SIG-M5 (cell line): ENCODE measurements at places on chromosomes 11 and 22.

GRCh38 chr11:1969035-1969434 lies 21.9 kb downstream of the MRPL23 start:
- DNase-seq = no peak

GRCh38 chr22:37330200-37331033 lies 48.1 kb downstream of the CYTH4 start:
- DNase-seq = peak; percentile 42

DNA sequence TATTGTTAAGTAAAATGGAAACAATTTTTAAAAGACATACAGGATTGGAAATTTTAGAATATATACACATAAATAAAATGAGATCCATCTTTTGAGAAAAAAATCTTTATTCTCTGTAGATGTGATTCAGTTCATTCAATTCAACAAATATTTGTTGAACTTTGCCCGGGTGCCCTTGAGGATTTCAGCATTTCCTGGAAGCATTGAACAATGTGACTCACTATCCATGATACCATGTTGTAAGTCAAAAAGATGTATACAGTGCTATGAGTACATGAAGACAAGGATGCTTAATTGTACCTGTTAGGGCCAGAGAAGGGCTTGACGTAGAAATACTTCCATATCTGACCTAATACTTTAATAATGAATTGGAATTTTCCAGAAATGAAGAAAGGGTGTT lies 353.7 kb downstream of the METTL15 start:
- DNase-seq = no peak

- no peak for DNase-seq
These were observed 225.2 kb downstream of the FAT3 start for GRCh38 chr11:92449780-92450179.

- no peak for DNase-seq
These were observed 19.4 kb downstream of the MED15 start for GRCh38 chr22:20526628-20527355.

GRCh38 chr11:72226701-72227100 lies 2.1 kb downstream of the INPPL1 start:
- no peak for DNase-seq

GRCh38 chr11:79447038-79447786 lies 6.4 kb upstream of the TENM4 start:
- no peak for DNase-seq

GRCh38 chr22:40009292-40009774 lies 14.6 kb downstream of the FAM83F start:
- DNase-seq = no peak

GRCh38 chr11:123260511-123261211 lies 65.6 kb upstream of the CLMP start:
- no peak for DNase-seq

DNA sequence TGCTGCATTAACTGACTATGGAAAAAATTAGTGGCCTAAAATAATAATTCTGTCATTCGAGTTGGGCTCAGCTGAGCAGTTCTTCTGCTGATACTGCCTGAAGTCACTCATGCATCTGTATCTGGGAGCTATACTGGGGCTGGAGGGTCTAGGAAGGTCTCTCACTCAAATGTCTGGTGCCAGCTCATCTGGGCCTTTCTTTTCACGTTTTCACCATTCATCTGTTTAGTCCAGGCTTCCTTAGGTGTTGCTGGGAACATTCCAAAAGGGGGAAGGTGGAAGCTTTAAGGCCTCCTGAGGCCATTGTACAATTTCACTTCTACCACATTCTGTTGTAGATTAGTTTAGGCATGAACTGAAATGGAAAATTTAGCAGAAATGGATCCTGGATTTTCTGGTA lies 28.0 kb downstream of the YAP1 start:
- no peak for DNase-seq

- DNase-seq = no peak
These were observed 48.2 kb downstream of the ST3GAL4 start for GRCh38 chr11:126403658-126404057.

DNA sequence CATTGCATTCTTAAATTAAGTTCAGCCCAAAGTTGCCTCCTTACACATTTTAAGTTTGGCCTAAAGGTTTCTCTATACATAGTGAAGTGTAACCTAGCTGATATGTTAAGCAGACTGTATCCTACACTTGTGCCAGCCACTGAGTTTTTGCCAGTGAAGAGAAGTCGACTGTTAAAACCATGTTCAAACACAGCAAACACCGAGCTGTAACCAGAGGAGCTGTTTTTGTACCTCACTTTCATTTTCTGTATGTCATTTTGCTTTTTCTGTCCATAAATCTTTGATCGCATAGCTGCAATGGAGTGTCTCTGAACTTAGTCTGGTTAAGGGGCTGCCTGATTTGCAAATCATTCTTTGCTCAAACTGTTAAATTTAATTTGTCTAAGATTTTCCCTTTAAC lies 403.7 kb downstream of the LUZP2 start:
- no peak for DNase-seq

GRCh38 chr11:103794262-103794661 lies 242.2 kb upstream of the DDI1 start:
- DNase-seq = no peak

DNA sequence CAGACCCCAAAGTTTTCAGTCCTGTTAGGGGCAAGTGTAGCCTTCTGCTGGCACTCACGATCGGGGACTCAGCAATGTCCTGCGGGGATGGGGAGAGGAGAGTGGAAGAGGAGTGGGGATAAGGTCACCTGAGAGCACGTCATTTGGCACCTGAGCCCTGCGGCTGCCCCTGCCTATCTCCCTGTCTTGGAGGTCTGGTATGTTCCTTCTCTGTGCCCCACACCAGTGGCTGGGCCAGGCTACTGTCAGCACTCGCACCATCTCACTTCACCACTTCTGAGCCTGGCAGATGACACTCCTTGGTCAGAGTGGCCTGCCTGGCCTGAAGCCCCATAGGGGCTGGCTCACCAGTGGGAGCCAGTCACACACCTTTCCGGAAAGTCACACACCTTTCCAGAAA lies 20.1 kb upstream of the CHADL start:
- no peak for DNase-seq

DNA sequence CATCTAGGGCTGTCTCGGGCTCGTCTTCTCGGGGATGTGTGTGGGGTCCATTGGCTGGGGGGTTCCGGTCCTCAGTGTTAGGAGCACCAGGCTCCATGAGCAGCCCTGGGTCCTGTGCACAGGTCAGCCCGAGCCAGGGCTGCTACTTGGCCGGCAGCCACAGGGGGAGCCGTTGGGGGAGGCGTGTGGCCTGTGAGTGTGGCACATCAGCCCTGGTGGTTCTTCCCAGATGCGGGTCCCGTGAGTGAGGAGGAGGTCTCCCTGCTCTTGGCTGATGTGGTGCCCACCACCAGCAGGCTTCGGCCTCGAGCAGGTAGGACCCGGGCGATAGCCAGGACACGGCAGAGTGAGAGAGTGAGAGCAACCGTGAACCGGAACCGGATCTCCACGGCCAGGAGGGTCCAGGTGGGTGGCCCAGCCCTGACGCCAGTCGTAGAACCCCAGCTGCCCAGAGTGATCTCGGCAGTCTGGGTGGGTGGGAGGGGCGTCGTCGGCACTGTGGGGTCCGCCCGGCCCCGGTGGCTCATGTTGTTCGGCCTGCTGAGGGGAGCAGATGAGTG lies 18.5 kb downstream of the IRF7 start:
- no peak for DNase-seq

GRCh38 chr11:36976741-36977140 lies 378.7 kb upstream of the RAG2 start:
- no peak for DNase-seq

DNA sequence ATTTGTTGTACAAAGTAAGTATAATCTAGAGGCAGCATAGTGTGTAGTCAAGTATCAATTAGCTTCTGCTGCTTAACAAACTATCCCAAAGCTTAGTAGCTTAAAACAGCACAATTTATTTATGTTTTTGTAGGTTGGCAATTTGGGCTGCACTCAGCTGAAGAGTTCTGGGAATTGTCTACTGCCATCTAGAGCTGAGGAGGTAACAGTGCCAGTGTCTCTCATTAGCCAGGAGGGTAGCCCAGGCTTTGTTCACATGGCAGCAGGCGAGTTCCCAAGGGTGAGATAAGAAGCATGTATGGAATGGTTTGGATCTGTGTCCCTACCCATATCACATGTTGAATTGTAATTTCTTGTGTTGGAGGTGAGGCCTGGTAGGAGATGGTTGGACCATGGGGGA lies 45.8 kb upstream of the SLN start:
- no peak for DNase-seq

- DNase-seq = no peak
These were observed 594.2 kb downstream of the METTL15 start for GRCh38 chr11:28702450-28702790.

DNA sequence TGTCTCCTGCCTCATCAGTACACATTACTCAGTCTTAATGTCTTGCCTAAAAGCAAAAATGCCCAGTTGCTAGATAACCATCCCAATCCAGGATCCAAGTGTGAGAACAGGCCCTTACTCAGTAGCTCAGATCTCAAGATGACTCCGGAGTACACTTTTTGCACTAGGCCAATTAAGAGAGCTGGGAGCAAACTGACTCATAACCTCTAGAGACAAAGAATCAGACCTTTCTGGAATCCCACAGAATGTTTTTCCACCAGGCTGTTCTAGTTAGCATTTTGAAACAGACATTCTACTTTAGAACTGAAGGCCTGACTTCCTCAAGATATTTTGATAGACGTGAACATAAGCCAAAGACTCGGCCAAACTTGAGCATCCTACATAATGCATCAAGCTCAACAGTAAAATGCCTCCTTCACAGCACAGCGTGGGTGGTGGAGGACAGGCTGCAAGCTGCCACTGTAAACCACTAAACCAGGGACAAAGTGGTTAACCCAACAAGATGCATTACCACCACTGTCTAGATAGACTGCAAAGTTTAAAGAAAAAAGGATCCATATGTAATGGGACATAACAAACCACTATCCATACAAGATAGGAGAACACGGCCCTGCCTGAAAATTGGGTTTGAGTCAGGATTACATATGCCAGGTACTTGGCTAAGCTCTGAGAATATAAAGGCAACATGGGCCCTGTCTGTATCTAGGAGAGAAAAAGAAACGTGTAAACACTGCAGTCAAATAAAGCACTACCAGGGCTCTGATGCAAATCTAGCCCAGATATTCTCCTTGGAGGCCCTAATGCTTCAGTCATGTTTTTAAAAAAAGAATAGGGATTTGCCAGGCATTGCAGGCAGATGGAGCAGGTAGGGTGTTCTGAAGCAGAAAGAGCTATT lies 48.3 kb downstream of the MYH9 start:
- DNase-seq = no peak

GRCh38 chr11:96337541-96338431 lies 5.2 kb downstream of the MAML2 start:
- no peak for DNase-seq

- DNase-seq = no peak
These were observed 143.7 kb downstream of the SNX19 start for GRCh38 chr11:130772266-130773227.

- DNase-seq = no peak
These were observed 65.7 kb upstream of the PITPNB start for GRCh38 chr22:27984723-27985122.
